ENCODE measurements at places on chromosomes 7 and 10. TPM values are rescaled to one million over a fixed set of nuclear protein-coding genes. Genes with fewer than 3 reads are reported as not detected.
A peak's percentile ranks its signal among the peaks of the same experiment; 100 is the strongest.

GRCh38 chr10:43078175-43078985 lies 1.5 kb downstream of the RET start:
- no peak for DNase-seq

GRCh38 chr7:47587351-47587750 lies 5.4 kb upstream of the TNS3 start:
- peak; percentile 73 for DNase-seq

- DNase-seq: no peak
These were observed 443.5 kb upstream of the ETV1 start for GRCh38 chr7:14432924-14433323.

DNA sequence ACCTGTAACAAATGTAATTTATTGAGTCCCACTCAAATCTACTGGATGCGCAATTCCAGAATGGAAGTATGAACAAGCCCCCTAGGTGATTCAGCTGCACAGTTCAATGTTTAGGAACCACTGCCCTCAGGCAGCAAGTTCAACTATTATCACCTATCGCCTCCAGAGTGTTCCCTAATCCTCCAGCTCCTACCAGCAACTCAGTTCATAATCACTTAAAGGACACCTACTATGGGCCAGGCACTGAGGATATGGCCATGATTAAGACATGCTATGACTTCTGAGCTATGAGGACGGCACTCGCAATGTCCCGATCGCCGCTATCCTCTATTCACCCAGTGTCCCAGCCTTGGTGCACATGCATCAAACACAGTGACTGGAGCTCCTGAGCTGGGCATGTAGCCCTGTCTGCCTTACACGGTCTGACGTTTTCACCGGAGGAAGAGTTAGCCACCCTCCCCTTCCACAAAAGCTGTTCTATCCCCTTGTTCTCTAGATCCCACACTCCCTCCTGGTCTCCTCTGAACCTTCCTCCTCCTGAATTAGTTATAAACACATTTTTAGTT lies 22.3 kb downstream of the RHEB start:
- no peak for DNase-seq

GRCh38 chr10:104509981-104510380 lies 131.1 kb upstream of the SORCS3 start:
- DNase-seq: no peak

- no peak for DNase-seq
These were observed 258.2 kb downstream of the USP6NL start for GRCh38 chr10:11353006-11353896.

DNA sequence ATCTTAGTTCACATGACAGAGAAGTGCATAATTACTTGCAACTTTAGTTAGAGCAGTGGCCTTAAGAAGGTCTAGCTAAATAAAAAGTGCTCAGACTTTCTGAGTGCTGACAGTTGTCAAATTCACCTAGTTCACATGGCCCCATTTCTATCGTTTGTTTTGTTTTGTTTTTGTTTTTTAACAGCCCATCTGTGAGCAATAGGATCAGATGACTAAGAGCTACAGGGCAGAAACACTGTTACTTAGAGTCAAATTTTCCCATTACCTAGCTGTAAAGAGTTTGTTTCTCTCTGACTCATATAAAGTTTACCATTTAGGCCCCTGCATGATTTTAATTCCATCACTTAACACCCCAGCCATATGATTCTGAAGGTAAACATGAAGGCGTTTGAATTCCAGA lies 18.8 kb downstream of the CAV1 start:
- peak; percentile 56 for DNase-seq

OR2F1 gene
- total RNA-seq: not detected

DNA sequence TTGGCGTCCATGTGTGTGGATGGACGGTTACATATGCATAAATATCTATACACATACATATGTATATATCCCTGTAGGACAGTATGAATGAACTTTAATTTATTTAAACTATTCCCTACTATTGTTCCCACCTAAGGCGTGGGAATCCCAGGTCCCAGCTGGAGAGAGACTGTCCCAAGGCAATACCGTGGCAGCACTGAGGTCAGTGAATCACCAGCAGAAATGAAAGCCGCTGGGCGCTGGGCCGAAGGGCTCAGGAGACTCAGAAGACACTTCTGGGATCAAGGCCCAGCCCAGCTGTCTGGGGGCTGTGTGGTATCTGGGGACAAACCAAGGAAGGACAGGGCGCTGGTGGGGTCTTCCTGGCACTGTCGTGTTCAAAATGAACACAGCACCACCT lies 49.6 kb upstream of the MYL10 start:
- peak; percentile 93 for DNase-seq

DNA sequence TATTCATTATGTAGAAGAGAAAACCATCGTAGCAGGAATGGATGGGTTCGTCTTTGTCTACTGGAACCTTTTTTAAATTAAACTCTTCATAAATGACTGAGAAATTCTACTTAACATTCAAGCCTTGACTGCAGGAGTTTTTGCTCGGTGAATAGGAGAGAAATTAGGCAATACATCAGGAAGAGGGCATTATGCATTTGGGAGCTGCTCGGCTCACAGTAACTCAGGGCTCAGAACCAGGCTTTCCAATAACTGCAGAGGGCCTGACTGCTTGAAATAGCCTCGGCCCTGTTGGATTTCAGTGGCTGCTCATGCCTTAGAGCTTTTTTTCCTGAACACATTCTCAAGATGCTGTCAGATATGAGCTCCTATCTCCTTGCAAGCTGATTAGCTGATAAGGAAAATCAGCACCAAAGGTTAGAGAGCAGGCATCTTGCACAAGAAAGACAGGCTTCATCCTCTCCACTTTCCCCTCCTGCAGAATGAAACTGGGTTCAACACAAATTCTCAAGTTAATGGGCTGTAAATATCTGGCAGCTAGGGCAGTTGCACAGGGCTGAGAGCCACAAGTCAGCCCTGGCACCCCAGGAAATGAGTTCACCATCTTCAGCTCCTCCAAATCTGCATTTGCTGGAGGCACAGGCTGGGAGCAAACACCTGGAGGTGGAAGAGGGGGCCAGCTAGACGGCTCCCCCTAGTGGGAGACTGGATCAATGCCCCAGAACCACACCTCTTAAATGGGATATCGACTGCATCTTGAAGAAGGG lies 24.3 kb downstream of the TECTB start:
- peak; percentile 46 for DNase-seq

- no peak for DNase-seq
These were observed 91.4 kb downstream of the ZFAND4 start for GRCh38 chr10:45581216-45581549.

GRCh38 chr10:24706479-24707118 lies 17.1 kb downstream of the ARHGAP21 start:
- DNase-seq: peak; percentile 90

DNA sequence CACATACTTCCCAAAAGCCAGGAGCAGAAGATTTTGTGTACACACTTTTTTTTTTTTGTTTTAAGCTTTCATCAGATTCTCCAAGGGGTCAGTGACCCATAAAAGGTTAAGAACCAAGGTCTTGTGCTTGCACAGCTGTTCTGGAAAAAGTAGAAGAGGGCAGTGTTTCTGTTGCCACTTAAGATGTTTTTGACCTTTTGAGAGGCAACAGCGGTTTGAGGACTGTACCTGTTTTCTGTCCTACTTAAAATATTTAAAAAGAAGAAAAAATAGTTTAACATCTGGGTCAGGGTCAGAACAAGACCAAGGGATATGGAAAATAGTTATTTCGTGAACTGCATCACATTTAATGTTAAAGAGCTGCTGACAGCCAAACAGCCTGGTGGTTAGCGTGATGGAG lies 32.9 kb downstream of the AUTS2 start:
- no peak for DNase-seq

DNA sequence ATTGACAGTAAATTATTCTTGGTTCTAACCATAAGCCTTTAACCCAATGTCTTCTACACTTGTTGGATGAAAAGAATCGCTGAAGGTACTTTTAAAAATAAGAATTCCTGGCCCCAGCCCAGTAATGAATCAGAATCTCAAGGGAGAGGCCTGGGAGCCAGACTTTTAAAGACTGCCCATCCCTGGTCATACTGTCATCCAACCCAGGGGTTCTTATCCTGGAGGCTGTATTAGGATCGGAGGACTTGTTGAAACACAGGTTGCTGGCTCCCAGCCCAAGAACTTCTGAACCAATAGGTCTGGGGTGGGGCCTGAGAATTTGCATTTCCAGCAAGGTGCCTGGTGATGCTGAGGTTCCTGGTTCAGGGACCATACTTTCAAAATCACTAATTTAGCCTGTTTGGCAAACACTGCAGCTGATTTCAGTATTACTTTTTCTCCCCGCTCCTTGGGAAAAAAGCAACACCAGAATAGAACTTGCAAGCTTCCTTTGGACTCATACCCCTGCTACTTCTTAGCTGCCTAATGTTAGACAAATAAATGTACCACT lies 79.5 kb upstream of the FAM133B start:
- DNase-seq: no peak

AGR2 gene
- not detected for total RNA-seq

DNA sequence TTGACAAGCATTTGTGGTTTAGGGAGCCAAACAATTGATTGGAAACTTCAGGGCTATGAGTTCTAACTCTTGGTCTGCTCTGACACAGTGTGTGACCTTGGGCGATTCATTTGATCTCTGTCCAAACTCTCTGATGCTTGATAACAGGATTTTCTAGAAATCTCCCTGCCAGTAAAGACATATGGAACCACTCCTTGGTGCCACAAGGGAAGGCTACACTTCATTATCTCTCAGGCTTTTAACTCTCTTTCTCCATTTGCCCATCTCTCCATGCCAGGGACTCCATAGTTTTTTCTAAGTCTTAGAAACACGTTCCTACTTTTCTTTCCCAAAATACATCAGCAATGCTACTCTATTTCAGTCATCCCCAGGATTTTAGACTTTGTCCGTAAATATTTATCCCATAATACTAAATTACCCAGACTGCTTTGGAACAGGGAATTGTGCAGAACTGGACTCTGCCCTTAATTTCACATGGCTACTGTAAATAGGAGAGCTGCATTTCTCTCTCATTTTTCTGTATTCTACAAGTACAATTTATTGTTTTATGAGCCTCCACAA lies 488.2 kb downstream of the SUGCT start:
- DNase-seq: peak; percentile 59

GRCh38 chr7:90910136-90910535 lies 314.0 kb downstream of the CDK14 start:
- no peak for DNase-seq

RAPGEF5 gene
- 3.6 TPM for total RNA-seq

GRCh38 chr7:144824360-144824759 lies 11.5 kb downstream of the TPK1 start:
- peak; percentile 34 for DNase-seq

OR6V1 gene
- not detected for total RNA-seq

PAPOLB gene
- not detected for total RNA-seq

FGFR2 gene
- 0.60 TPM for total RNA-seq

DNA sequence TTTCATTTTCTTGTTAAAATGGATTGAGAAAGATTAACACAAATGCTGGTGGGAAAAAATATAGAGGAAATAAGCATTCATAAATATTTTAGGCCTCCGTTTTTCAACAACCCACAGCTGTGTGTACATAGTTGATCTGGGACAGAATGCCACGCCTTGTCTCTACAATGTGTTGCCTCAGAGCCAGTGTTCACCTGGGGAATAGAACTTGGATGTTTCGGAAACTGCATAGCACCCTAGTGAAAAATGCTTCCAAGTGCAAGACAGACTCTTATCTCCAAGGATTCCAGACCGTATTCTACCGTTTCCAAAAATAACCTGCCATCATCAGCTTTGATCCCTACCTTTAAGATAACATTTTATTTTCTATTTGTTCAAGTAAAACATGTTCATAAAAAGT lies 260.9 kb downstream of the SDK1 start:
- no peak for DNase-seq

GRCh38 chr7:93851536-93851935 lies 39.0 kb downstream of the TFPI2 start:
- no peak for DNase-seq

CC2D2B gene
- total RNA-seq: not detected

ARHGAP22 gene
- total RNA-seq: 31.0 TPM

GRCh38 chr10:132538031-132538789 lies 623 bp downstream of the INPP5A start:
- no peak for DNase-seq

PRR15 gene
- total RNA-seq: not detected

ASZ1 gene
- total RNA-seq: not detected

TAS2R41 gene
- not detected for total RNA-seq

DNA sequence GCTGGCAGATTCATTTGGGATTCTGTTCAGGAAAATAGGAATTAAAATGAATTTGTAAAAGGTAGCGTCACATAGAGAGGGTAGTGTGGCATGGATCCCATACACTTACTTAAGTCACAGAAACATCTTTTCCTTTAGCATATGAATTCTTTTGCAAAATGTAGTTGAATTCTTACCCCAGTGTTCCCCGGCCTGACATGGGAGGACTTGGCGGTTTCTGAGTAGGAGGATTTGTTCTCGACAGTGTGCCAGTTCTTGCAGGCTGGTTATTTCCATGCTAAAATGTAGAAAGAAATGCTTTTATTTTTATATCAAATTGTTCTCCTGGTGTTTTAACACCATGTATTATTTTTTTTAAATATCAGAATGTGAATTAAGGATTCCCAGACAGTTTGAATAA lies 72.6 kb downstream of the PDSS1 start:
- no peak for DNase-seq

DNA sequence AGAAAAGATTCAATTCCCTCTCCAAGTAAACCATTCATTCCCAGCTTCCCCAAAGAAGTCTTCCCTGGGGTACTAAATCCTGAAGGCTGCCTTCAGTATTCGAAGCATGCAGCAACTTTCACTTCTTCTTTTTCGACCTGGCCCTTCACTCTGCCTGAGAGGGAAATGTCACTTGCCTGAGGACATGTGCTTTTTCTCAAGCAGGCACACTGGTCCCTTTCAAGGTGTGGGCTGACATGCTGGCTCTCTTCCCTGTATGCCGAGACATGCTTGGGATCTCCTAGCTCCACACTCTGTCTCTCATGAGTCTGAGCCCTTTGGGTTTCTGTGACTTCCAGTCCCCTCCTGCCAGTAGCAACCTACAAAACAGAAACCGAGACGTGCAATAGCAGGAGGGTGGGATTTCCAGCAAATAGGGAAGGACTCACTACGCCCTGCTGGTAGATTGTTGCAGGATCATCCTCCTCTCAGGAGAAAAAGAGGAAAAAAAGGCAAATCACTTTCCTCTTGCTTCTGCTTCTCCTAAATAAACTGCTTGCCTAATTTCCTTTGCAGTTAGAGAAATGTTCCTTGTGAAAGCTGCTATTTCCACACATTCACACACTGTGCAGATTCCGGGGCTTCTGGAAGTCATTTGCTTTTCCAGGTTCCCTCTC lies 33.5 kb downstream of the FIGNL1 start:
- peak; percentile 15 for DNase-seq

RAB19 gene
- not detected for total RNA-seq

All from RPMI7951 (cell line).